ENCODE measurements at places on chromosomes 2 and 18.

DNA sequence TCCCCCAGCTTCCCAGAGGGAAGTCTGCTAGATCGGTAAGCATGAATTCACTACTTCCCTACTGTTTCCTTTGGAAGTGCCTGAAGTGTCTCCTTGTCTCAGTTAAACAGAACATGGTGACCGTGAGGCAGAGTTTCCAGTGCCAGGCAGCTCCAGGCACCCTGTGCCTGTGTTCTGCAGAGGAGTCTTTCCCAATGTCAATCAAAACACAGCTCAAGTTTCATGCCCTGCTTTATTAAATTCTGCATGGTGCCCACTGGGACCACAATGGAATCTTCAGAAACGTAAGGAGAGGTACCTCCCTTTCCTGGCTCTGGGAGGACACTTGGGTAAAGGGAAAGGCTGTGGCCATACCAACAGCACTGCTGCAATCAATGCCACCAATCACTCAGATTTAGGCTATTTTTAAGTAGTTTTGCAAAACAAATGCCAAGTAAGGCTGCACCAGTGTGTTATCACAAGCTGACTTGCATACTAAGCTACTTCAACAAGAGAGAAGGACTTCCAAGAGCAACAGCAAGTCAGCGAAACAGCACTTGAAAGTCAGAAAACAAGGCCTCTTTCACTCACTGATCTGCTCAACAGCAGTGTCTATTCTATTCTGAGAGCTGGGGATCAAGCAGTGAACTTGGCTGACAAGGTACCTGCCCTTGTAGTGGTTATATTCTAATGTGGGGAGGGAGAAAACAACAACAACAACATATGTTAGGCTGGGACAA, 14.9 kb downstream of the LPIN2 start:
- no peak for DNase-seq

DNA sequence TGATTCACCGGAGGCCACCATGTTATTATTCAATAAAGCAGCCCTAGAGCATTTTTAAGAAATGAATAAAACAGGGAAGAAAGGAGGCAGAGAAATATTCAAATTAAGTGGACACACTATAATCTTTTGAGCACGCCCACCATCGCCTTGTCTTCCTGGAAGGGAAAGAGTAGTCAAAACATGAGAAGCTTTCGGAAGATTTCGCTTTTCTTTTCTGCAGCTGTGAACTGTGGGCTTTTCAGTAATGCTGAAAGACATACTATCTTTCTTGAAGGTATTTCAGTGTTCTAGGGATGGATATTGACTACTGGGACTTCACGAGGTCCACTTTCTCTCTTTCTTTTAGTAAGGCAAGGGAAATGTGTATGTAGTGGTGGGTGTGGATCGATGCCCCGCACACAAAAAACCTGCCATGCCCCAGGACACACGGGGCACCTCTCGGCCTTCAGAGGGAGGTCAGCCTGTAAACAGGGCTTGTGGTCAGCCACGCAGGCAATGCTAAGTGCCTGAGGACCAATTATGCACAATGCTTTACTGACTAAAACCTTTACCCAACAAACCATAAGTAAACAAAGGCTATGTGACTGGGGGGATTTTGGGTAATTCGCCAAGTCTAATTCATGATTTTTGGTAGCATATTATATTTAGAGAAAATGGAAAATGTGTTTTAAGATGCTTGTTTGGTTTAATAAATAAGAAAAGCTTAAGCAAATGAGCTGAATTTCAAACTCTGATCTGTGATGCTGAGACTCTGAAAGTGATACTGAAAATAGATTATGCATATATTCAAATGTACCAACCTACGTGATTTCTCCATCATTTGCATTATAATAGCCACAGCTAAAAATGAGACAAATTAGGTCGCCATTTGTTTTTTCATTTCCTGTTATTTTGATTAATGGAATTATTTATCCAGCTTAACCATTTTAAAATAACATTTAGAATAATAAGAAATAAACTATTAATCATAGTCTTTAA, 130.5 kb downstream of the ZNF516 start:
- DNase-seq: no peak

DNA sequence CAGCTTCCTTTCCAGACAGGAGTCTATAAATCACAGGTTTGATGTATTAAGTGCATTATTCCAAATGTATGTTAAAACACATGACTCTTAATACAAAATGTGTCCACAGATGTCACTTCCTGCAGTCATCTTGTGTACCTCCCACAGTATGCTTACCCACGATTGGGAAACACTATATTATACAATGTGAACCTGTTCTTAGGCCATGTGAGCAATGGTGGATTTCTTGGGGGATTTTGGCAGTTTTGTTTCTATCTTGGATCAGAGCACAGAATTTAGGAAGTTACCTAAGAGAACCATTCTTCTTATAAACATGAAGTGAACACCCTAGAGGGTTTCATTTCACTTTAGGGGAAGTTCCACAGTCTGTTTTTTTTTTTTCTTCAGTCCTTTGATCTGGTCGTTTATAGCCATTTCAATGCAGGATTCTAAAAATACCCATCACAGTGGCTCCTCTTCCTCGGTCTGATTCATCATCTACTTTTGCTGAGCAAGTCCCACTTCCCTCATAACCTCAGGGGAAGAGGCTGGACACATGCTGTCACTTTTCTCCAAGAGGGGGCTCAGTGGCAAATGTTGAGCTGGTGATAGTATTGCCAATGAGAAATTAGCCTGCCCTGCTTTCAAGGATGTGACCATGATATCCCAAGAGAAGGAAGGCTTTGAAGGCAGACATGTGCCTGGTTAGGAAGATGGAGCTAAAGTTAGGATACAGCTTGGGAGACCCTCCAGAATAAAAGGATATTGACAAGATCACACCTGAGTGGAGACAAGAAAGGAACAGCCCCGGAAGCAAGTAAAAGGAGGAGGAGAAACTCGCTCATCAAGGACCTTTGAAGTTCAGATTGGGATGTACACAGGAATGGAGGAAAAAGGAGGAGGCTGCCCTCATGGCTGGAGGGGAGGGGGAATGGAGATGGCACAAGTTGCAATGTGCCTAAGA, 22.6 kb downstream of the PLEK start:
- no peak for DNase-seq

- DNase-seq: no peak
Observed at GRCh38 chr2:100877555-100877954, 57.6 kb downstream of the NPAS2 start.

DNA sequence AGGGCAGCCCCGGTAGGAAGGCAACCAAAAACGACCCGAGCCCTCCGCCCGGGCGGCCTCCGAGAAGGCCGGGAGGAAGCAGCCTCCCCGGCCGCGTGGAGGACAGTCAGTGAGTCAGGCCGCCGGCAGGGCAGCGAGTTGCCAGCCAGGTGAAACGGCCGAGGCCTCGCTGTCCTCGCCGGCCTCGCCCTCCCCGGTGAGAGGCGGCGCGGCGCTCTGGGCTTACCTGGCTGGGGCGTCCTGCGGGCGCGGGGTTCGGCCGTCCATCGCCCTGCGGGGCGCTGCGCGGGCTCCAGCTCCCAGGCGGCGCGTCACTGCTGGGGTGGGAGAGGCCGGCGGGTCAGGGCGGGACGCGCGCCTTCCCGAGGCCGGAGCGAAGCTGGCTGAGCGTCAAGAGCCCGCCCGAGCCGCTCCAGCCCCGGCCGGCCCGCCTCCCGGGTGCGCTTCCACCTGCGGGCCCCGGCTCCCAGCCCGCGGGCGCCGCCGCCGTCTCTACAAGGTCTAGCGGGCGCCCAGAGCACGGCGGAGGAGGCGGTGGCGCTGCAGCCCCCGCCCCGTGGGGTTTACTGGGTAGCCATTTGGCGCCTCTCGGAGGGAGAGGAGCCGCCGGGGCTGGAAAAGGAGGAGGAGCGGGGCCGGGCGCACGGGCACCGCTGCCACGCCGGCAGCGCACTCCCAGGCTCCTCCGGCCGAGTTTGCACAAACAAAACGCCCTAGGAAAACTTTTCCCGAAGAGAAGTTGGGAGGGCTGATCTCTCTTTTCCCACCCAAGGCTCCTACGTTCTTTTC, 499 bp downstream of the COBLL1 start:
- DNase-seq: peak; percentile 70

GRCh38 chr2:45910473-45911060, 259.1 kb downstream of the PRKCE start:
- DNase-seq: no peak

DNA sequence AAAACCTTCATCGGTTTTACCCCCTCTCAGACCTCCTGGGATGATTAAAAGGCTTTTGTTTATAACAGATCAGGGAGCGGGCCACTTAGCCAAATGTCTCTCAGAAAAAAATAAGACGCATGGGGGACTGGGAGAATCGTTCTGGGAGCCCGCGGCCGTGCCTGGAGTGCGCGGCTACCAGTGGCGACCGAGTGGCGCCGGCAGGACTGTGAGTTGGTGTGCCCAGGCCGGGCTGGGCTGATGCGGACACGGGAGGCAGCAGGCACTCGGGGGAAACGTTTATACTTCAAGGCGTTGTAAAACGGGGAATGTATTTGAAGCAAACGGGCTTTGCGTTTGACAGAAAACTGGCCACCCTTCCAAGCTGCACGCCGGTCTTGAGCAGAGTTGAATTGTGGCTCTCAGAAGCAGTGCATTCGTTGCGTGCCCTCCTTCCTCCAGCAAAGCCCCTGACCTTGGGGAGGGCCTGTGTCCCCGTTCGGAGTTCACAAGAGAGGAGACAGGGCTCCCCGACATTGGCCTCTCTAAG, 4.7 kb upstream of the HOXD10 start:
- DNase-seq: no peak

DNA sequence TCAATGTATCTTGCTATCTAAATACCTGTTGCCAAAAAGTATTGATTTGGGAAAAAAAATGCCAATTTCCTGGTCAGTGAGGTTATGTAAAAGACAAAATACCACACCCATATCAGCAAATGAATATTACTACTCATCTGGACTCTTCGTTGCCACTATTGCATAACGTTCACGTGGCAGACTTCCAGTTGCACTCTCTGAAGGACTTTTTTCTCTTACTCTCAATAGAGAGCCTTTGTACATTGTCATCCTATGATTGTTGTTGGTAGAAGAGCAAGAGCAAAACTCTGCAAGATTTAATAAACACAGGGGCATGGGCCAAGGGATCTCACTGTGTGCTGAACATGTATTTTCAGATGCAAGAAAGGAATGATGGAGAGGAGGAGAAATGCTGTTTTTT, 689.8 kb downstream of the MBD2 start:
- DNase-seq: no peak

GRCh38 chr2:209719034-209719433, 52.6 kb upstream of the UNC80 start:
- no peak for DNase-seq

DNA sequence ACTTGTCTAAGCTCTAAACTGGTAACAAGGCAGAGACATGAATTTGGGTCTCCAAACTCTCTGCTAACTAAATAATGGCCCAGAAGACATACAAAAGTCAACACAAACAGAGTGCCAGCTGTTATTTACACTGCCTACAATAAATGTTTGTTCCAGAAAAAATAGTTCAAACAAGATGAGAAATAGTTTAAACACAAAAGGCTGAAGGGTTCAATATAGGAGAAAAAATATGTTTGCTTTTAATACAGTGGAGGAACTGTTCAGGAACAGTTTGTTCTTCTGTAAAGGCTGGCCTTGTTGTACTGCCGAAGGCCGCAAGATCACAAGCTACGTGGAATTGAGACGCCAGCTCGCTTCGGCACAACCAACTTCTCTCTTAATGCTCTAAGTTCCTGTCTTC, 74.6 kb downstream of the AFF3 start:
- DNase-seq: no peak

DNA sequence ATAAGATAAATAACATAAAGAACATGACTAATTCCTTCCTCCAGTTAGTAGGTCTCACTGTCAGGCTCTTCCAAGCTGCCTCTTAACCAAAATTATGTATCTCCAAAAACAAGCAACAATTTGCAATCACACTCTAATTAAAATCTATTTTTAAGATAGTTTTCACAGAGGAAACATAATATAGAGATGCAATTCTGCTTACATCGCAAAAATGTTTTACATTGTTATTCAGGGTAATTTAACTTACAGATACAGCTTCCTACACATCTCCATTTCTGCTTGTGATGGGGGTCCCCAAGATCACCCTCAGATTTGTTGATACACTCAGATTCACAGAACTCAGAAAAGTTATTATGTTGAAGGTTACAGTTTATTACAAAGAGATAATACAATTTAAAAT, 115.5 kb downstream of the DSC3 start:
- no peak for DNase-seq

GRCh38 chr2:152038441-152038958, 60.3 kb downstream of the CACNB4 start:
- peak; percentile 2 for DNase-seq

- DNase-seq: no peak
Observed at GRCh38 chr2:80302314-80303005, 2.1 kb downstream of the LRRTM1 start.

DNA sequence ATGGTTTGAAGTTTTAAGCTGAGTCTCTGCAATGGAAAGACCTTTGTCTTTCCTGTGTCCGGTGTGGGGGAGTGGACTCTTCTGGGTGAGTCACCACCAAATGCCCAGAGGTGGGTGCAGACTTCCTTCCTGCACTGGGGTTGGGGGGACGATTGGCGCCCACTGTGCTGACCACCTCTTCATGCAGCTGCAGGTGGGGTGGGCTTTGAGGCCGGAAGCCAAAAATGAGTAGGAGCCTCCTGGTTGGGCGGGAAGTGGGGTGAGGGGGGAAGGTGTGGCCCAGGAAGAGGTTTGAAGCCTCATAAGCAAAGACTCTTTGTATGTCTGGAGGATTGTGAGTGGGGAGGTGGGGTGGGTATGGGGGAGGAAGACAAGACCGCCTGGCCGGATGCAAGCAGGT, 27.6 kb downstream of the PAX8 start:
- no peak for DNase-seq

DNA sequence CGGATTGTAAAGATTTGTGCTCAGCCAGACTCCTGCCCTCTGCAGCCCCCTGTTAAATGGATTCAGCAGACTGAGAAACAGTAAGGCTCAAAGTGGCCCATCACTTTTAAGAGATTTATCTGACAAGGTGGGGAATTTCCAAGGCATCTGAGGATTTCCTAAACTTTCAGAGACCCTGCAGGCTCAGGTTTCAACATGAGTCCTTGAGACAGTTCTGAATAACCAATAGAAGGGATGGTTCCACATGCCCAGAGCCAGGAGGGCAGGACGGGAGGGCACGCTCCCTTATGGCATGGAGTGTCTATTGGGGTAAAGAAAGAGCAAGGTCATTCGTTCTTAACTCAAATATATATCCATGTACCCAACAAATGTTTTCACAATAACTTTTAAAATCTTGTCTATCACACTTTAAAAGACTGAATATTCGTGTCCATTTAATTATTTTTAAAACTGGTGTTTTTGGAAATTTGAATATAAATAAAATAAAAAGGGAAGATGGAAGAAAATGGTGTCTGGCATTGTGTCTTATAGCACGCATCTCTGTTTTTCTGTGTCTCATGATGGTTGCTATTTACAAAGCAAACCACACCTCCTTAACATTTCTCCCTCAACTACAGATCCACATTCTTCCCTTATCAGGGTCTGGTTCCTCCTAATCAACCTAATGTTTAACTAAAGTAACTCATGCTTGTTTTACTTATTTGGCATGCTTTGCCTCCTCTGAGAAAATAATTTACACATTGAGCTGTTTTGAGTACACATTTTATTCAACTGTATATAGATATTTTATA, 56.0 kb upstream of the DSG1 start:
- no peak for DNase-seq

All from NCI-H1105 treated with DMSO at 0.1 percent for 48 hours (cell line).